Activated T-cell treated with anti-CD3 and anti-CD28 coated beads for 1 hour (primary cell): ENCODE measurements at places on chromosomes 13 and 19.

GRCh38 chr13:83732755-83733154 is 149.5 kb downstream of the SLITRK1 start:
- no peak for DNase-seq

DNA sequence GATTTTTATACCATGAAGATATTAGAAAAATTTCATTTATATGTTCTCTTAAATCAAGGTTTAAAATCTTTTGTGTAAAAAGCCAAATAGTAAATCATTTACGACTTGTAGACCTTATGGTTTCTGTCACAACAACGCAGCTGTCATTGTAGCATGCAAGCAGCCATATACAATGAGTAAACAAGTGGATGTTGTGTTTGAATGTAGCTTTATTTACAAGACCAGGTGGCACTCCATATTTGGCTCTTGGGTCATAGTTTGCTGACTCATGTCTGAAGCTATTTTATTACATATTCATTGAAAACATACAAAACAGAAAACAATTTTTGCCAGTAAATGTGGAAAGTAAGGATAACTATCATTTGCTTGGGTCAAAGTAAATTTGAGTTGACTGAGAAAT is 930.8 kb downstream of the SLITRK5 start:
- DNase-seq = no peak

DNA sequence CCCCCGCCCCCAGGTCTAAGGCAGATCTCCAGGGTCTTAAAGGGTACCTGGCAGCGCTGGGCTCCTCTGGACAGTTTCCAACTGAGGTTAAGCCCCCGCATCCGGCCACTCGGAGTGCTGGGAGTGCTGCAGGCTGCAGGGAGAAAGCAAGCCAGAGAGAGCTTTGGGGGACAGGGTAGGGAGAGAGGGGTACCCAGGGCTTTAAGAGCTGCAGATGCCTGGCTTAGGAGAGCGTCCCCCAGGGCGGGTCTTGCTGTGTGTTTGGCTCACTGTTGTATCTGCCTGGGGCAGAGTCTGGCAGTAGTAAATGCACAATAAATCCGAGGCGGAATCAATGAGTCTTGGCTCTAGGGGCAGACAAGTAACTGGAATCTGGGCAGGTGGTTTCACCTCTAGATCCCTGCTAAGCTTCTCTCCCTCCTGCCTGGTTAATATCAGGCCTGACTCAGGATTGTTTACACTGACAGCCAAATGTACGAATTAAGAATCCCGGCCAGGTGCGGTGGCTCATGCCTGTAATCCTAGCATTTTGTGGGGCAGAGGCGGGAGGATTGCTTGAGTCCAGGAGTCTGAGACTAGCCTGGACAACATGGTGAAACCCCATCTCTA is 798 bp upstream of the COX6B2 start:
- no peak for DNase-seq

DNA sequence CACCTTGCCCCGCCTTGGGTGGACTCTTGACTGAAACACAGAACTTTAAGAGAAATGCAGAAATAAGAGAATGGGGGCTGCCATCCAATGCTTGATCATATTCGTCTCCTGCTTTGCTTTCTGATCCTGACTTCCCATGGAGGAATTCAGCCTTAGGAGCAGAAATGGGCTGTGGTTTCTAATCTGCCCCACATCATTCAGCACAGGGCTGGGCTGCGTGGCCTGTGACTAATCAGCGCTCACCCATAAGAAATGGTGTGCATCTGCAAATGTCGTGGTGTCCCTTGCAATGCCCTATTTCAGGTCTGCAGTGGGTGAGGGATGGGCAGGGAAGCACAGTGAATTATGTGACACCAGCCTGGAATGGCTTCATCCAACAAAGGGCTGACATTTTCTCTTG is 60.7 kb upstream of the URI1 start:
- DNase-seq = no peak

- DNase-seq = no peak
Measured at GRCh38 chr19:23571175-23571574, 115.8 kb downstream of the ZNF675 start.

DNA sequence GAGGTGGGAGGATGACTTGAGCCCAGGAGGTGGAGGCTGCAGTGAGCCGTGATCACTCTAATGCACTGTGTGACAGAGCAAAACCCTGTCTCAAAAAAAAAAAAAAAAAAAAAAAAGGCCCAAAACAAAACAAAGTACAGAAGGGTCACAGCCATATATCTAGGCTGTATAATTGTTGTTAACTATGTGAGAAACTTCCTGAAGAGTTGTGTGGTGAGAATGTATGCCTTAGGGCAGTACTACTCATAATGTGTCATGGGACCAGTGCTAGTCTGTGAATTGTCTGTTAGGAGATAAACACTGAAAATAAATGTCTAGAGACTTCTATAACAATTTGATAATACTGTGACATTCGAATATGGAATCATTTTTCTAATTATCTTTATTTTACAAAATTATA is 43.1 kb downstream of the PAN3 start:
- no peak for DNase-seq

DNA sequence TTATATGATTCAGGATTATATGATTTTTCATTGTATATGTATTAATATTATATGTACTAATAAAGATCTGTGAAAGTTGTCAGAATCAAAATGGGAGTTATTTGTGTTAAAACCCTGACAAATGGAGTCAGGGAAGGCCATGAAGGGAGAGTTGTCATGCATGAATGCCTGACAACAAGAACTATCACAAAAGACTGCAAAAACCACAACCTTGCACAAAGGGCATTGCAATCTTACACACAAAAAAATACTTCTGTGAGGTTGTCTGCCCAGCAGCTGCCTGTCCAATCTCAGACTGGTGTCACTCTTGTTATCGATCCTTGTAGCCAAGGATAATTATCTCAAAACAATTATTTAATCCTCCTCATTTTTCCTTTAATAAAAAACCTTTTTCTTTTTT is 21.2 kb upstream of the RBM26 start:
- DNase-seq = no peak

GRCh38 chr13:111480976-111481375 is 160.5 kb downstream of the TEX29 start:
- DNase-seq = no peak

GRCh38 chr13:112683581-112683980 is 6.3 kb upstream of the ATP11A start:
- DNase-seq = no peak

DNA sequence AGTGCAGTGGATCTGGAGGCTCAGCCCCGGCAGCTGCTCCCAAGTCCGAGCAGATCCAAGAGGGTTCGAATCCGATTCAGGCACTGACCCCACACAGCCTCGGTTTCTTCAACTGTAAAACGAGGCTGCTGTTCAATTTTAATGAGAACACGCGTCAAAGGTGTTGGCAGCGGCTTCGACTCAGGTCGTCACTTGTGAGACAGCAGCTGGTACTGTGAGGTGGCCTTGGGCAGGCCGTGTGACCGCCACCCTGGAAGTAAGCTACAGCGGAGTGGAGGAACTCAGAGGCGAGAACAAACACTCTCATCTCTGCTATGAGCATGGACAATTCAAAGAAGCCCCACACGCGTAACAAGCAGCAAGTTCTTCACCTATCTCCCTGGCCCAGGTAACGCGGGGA is 9.7 kb downstream of the MAP2K2 start:
- no peak for DNase-seq

DNA sequence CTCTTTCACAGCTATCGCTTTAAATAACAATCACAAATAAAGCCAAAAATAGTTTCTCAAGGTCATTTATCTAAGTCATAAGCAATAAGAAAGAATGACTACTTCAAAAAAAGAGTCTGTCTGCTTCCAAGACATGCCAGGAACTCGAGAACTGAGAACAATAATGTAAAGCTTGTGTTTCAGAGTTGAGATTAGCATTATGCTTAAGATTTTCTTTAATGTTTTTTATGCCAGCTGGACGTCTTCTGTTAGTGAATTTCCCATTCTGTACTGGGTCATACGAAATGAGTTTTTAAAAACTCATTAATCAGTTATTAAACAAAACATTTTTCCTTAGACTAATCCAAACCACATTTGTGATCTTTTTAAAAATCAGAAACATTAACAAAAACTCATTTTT is 3.2 kb upstream of the SPRYD7 start:
- DNase-seq = no peak

- peak; percentile 92 for DNase-seq
Measured at GRCh38 chr13:40770934-40771618, at the start of gene MRPS31. Gene MRPS31, minus strand, starts transcription at chr13:40771190. Its CDS starts 54 bp downstream, at chr13:40771136.

GRCh38 chr13:58318495-58319167 is 687.1 kb downstream of the PCDH17 start:
- DNase-seq = no peak

DNA sequence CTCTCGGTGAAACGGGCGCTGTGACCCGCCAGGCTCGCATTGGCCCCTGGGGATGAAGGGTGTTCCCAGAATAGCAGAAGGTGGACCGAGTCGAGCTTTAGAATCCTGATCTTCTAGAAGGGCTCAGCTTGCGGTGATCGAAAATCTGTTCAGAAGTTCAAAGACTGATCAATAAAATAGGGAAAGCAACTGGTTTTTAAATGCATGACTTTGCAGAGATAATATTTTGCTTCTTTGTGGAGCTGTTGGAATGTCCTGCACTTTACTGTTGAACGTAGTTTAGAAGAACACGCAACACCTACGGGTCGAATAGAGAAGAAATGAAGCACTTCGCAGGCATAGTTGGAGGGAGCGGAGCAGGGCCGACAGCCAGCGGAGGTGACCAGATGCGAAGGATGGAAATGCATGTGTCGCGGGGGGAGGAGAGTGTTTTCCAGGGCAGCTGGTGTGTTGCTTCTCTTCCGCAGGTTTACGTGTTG is 766 bp downstream of the CEBPG start:
- DNase-seq = no peak

DNA sequence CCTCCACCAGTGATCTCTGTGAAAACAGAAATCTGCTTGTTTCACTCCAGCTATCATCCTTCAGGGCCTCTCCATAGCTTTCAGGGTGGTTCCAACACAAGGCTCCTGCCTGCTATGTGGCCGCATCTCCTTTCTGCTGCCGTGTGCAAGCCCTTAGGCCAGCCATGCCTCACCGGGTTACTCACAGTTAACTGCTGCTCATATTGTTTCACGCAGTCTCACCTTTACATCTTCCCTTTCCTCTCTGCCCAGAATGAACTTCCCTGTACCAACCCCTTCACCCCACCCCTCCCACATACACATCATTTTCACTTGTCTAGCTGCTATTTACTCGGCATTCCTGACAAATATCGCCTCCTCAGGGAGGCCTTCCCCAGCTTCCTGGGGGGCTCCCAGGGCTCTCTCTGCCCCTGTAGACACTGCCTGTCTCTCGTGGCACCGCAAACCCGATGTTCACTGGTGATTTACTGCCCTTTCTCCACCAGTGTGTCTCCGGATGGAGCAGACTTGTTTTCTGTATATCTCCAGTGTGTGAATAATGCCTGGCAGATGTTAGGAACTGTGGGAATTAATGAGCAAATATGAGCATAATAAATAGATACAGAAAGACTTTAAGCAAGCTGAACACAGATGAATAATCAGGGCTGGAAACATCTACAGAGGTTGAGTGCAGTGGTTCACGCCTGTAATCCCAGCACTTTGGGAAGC is 39.3 kb upstream of the GPR183 start:
- DNase-seq = no peak

GRCh38 chr13:106361621-106362020 is 173.8 kb downstream of the EFNB2 start:
- DNase-seq = no peak

- no peak for DNase-seq
Measured at GRCh38 chr13:72998012-72998411, 60.8 kb upstream of the KLF5 start.
